ENCODE measurements at places on chromosomes 7 and 10.

DNA sequence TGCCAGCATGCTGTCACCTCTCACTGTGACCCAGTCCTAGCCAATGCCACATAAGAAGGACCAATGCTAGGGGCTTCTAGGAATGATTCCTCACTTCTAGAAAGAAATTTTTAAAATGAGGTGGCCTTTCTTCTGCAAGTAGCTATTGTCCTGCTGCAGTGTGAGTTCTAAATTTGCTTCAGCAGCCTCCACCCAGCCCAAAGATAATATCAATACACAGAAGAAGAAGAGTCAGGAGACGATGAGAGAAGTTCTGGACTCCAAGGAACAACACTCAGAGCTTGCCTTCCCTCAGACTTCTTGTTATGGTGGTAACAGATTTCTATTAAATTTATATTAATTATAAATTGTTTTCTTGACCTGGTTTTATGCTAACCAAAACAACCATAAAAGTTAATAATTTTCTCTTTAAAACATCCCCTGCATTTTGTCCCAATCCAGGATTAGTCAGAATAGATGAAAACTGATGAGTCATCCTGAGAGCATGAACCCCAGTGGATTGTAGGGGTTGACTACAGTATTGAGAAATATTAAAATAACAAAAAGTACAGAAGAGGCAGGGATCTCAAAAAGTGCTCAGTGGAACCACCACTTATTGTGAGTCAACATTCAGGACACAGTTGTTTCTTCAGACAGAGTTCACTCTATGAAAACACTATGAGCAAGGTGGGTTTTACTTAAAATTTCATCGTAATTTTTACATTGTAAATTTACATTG, 29.6 kb upstream of the AKR1C2 start:
- DNase-seq = no peak

DNA sequence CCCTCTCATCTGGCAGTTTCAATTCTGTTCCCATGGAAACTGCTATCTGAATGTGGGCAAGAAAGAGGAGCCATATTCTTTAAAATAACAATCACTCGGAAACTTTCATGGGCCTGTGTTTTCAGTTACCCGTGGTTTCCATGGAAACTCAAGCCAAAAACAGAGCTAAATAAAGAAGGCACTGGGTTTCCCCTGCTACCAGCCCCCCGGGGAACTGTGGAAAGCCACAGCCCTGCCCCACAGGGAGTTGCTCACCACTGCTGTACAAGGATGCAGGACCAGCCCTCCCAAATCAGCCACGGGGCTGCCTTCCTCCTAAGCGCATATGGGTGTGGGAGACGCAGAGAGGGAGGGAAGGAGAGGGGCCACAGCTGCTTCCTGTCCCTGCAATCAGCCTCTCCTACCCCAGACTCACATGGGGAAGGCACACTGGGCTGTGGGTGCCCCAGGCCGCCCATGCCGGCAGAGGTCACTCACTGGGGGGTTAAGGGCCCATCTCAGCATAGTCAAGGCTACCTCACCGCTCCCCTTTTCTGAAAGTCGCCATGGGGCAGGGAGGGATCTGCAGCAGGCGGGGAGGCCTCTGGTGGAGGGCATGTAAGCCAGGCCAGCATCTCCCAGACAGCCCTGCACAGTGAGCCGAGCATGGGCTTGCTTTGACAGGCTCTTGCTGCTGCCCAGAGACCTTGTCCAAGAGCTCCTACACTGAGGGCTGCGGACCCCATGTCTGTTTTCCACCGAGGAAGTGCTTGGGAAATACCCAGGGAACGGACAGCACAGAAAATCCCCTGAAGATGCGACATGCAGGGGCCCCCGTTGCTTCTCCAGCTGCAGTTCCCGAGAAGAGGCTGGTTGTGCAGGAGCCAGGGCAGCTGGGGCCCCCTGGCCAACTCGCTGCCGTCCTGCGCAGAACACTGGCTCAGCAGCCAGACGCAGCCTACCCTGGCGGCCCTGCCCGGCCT, 157.3 kb upstream of the PPP2R2D start:
- DNase-seq = peak; percentile 38

DNA sequence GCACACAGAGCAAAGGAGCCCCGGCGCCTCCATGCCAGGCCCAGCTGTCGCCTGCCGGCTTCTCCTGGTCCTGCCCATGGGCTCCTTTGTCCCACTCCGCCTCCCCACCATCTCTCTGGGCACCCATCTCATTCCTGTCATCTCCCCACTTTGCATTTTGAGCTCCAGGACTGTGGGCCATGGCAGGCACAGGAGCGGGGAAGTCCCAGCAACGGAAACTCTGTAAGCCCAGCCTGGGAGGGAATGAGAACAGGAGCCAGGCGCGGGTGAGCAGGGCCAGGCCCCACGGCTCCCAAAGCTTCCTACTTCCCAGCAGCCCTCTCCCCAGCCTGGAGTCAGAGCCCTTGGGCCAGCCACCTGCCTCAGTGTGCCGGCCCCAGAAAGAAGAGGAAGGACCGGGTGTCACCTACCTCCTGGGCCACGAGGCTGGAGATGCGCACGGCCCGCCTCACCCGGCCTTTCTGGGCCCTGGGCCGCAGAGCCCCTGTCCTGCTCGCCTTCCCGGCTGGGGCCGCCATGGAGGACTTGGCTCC, 23.1 kb downstream of the KCNH2 start:
- no peak for DNase-seq

DNA sequence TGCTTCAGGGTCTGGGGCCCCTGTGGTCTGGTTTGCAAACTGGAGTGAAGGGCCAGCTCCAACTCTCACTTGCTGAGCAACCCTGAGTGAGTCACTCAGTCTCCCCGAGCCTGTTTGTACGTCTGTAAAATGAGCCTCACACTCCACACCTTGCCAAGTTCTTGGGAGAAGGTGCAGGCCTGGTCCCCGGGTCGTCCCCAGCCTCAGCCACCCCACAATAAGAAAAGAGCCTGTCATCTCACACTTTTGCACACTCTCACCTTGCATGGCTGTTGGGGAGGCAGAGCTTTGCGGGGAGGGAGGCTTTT, 5.2 kb downstream of the GRIFIN start:
- no peak for DNase-seq

GRCh38 chr7:151368136-151368571, 26.5 kb downstream of the NUB1 start:
- peak; percentile 88 for DNase-seq

DNA sequence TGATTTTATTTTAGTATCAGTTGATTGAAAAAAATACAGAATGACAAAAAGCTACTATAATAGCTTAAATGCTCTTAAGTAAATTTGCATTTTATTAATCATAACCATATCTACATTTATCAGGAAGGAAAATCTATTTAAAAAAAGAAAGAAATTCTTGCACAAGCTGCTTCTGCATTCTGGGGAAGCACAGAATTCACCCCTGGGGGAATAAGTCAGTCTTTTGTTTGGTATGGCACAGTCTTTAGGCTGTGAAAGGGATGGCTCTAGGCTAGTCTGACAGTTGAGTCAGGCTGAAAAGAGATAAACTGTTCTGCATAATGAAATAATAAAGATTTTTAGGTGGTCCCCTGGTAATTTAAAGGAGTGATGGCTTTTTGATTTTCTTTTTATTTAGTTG, 37.9 kb downstream of the HTR7 start:
- no peak for DNase-seq

DNA sequence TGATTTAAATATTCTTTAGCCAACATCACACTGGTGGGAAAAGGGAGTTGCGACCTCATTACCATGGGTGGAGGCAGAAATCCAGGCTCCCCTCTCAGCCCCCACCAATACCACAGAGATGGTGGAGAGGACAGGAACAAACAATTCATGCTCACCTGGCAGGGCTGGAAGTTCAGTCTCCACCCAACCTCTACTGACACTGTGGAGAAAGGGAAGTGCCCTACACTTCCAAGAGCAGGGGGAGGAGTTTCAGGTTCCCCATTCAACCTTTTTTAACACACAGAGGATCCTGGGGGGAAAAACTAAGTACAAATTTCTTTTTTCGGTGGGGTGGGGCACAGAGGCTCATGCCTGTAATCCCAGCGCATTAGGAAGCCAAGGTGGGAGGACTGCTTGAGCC, 210.1 kb upstream of the KCTD7 start:
- DNase-seq = no peak

GRCh38 chr7:129799350-129799955, 153.3 kb downstream of the UBE2H start:
- DNase-seq = no peak

DNA sequence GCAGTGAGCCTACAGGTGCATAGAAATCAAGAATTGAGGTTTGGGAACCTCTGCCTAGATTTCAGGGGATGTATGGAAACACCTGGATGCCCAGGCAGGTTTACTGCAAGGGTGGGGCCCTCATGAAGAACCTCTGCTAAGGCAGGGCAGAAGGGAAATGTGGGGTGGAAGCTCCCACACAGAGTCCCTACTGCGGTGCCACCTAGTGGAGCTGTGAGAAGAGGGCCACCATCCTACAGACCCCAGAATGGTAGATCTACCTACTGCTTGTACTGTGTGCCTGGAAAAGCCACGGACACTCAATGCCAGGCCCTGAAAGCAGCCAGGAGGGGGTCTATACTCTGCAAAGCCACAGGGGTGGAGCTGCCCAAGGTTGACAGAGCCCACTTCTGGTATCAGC, 533.5 kb downstream of the GPAM start:
- peak; percentile 2 for DNase-seq

DNA sequence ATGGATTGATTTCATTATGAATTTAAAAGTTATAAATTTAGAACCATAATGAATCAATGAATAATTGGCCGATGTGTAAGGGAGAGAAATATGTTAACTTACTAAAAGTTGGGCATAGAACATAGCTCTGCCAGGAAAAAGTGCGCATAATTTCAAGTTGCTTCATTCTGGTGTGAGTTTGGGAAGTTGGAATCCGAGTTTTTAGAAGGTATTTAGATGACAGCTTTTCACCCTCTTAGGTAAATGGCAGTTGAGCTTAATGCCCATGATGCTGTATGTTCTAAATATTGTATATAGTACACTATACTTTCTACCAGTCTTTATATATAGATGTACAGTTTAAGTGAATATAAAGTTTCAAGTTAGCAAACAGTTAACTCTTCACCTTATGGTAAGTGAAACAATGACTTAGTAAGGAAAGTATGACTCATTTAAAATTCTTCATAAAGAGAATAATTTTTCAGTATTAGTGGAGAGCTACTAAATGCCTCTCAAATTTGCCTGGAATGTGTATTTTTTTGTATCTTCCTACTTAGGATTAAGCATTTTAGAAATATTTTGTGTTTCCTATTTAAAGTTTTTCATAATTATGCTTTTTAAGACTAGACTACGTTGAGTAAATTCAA, 1.6 kb downstream of the C1GALT1 start:
- DNase-seq = no peak
